SJCRH30 (cell line): ENCODE measurements at places on chromosomes 2 and 18.

GRCh38 chr2:101480764-101481163 is 5.9 kb upstream of the RFX8 start:
- no peak for DNase-seq

DNA sequence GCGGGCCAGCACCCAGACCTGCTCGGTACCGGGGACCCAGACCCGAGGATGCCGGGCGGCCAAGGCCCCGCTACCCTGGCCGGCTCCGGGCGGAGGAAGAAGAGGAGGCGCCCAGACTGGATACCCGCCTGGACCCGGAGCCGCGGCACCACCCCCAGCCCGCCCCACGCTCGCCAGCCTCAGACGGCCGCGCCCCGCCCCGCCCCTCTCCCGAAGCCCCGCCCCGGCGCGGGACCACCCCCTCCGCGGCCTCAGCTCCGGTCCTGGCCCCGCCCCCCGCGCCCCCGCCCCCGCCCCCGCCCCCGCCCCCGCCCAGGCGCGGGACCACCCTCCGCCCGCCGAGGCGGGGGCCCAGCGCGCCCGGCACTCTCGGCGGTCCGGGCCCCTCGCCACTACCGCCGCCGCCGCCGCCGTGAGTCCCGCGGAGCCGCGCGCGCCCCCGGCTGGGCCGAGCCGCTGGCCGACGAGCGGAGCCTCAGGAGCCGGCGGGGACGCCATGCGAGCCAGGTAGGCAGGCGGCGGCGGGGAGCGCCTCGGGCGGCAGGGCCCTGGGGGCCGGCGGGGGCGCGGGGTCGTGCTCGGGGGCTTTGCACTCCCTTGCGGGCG is at the start of gene SH3BP4:
TSS of gene SH3BP4 (plus strand) at position 354 of the 606 bp plus-strand sequence. CDS start 82,986 bp downstream, outside the sequence.
- DNase-seq, result peak; percentile 82

GRCh38 chr18:59063300-59063906 is 76.3 kb upstream of the SEC11C start:
- no peak for DNase-seq

DNA sequence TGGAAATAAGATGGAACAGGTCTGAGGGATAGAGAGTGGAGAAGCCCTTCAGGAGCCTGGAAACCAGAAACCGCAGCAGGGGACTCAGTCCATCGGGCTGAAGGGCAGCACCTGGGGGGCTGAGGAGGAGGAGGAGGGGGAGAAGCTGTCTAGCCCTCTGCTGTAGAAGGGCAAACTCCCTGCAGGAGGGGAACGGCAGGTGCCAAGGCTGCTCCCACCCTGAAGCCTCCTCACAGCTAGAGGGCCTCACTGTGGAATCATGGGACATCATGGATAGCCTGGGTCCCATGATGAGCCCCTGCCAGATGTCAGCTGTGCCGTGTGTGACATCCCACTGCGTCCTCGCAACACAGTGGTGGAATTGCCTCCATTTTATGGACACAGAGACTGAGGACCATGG is 435 bp downstream of the MYO7B start:
- DNase-seq, result no peak

DNA sequence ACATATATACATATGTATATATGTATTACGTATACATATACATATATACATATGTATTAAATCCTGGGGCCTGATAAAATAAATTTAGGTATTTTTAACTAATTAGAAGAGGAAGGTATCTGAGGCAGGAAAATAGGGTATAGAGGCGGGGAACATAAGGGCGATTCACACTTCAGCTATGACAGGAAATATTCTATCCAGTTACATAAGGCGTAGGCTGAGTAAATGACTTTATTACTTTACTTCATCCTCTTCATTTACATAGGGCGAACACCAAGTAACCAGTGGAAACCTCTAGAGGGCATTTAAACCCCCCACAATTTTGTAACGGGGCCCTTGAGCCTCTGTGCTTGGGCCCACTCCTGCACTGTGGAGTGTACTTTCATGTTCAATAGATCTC is 167.5 kb downstream of the SOCS6 start:
- no peak for DNase-seq

DNA sequence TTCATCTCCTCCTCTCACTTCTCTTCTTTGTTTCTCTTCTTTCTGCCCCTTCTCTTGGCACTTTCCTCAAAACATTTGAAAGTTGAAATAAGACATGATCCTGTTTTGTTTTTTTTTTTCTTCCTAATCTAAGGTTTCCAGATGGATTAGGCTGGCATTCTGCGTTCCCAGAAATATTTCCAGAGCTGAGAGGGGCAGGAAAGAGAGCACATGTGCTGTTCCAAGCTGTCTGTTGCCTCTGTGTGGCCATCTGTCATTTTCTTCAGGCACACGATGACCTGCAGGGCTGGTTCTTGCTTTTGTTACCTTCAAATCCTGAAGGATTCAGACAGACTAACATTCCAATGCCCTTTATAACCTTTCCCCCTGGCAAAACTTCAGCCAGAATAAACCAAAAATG is 142.9 kb downstream of the RNF144A start:
- DNase-seq, result no peak

GRCh38 chr2:188456114-188456909 is 164.6 kb downstream of the GULP1 start:
- DNase-seq, result peak; percentile 33

GRCh38 chr2:103656558-103656957 is 894.7 kb downstream of the TMEM182 start:
- DNase-seq, result peak; percentile 46

DNA sequence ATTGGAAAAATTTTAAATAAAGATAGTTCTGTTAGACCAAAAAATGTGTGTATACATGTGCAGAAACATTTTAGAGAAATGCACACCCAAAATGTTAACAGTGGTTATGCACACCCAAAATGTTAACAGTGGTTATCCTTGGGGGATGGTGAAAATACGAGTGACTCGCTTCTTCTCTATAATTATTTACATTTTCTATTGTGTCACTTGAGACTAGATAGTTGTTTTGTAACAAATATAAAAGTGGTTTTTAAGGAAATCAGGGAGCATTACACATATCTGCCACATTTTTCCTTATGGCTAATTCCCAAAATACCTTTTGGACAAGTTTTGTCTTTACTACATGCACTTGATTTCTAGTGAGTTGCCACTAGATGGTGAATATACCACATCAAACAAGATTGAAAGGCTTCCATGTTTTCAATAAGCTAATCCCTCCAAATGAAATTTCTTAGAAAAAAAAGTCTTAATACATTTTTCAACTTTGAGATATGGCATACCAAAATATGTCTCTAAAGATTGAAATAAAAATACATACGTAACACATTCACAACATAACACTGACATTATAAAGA is 9.0 kb upstream of the HIBCH start:
- DNase-seq, result no peak

DNA sequence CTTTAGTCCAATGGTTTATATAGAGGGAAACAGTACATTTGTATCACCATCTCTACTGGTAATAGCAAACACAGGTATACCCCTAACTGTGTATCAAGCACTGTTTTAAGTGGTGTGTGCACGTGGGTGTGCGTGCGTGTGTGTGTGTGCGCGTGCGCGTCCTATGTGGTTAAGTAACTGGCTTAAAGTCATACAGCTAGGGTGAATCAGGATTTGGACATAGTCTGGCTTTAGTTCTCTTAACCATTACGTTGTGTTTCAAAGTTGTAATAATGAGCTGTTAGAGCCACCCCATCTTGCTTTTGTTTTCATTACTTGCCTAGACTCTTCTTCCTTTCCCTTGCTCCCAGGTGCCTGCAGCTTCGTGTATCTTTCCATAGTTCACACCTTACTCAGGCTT is 2.1 kb downstream of the HADHB start:
- no peak for DNase-seq

GRCh38 chr2:8257502-8257901 is 424.4 kb upstream of the ID2 start:
- no peak for DNase-seq

GRCh38 chr2:41187376-41188122 is 735.7 kb upstream of the SLC8A1 start:
- no peak for DNase-seq

GRCh38 chr2:37769551-37769950 is 98.1 kb upstream of the CDC42EP3 start:
- DNase-seq, result no peak

GRCh38 chr2:43009448-43009847 is 217.0 kb downstream of the ZFP36L2 start:
- DNase-seq, result no peak

- no peak for DNase-seq
Observed at GRCh38 chr2:207483066-207483465, 46.7 kb upstream of the CREB1 start.

DNA sequence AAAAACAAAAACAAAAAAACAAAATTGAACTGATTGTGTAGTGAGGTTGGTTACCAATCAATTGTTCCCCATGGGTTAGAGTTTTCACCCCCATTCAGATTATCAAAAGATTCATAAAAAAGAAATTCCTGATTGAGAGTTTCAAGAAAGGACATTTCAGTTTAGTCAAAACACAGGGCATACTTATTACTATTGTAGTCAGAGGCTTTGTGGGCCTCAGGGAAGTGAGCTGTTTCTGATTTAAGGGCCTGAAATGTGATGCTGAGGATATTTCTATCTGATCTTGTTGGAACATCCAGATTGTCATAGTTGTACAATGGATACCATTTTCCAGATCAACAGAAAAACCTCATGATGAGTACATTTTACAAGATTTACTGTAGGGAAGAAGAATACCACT is 368.1 kb upstream of the NETO1 start:
- DNase-seq, result no peak

GRCh38 chr2:84674586-84674985 is 158.3 kb downstream of the DNAH6 start:
- no peak for DNase-seq

DNA sequence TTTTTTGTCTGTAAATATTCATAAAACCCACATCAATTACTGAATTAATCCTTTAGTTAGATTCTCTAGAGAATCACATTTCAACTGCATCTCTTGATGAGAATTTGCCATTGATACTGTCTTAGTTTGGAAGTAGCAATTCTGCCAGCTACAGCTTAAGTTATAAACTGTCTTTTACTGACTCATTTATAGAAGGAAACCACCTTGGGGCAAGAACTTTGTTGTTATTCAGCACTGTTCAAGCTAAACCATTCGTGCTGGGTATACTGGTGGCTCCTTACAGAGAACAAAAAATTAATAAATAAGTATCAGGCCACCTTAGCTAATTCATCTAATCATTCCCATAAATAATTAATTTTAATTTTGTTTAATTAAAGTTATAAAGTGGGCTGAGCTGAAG is 1082.6 kb upstream of the CELF4 start:
- DNase-seq, result no peak
